ENCODE measurements at places on chromosomes 12 and 14.

DNA sequence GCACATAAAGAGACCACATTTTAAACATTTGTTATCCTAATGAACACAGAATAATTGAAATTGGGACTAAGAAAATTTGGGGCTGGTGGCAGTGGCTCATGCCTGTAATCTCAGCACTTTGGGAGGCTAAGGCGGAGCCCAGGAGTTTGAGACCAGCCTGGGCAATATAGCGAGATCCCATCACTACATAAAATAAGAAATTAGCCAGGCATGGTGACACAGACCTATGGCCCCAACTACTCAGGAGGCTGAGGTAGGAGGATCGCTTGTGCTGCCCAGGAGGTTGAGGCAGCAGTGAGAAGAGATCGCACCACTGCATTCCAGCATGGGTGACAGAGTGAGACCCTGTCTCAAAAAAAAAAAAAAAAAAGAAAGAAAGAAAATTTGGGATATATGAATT, 59.7 kb downstream of the CPM start:
- no peak for DNase-seq

GRCh38 chr12:13233830-13234641, 37.5 kb downstream of the EMP1 start:
- DNase-seq, result no peak

GRCh38 chr12:612293-612692, 51.0 kb downstream of the NINJ2 start:
- DNase-seq, result no peak

DNA sequence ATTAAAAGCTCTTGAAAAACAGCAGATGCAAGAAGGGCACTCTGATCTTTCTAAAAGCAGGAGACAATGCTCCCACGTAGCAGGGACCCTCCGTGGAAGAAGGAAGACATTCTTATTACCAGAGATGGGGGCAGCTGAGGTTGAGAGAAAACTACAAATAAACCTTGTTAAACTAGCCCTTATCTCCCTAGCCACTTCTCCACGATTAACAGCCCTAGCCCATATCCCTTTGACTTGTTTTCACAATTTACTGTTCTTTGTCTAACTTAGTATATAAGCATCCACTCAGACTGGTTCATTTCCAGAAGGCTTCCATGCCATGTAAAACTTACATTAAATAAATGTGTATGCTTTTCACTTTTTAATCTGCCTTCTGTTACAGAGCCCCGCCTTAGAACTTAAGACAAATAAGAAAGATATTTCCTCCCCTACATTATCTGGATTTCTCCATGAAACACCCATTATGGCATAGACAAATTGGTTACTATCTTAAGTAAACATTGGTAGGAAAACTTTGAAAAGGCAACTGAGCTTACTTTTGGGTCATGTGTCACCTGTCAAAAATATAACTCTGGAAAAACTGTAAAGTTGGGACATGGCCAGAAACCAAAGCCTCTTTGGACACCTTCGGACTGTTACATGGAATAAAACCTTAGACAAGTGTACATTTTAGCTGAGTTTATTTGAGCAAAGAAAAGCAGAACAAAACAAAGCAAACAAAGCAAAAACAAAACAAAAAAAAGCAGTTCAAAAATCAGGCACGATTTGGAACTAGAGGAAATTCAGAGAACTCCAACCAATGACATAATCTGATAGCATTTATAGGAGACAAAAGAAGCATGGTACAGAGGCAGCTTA, 4.9 kb upstream of the RNASE1 start:
- DNase-seq, result no peak

DNA sequence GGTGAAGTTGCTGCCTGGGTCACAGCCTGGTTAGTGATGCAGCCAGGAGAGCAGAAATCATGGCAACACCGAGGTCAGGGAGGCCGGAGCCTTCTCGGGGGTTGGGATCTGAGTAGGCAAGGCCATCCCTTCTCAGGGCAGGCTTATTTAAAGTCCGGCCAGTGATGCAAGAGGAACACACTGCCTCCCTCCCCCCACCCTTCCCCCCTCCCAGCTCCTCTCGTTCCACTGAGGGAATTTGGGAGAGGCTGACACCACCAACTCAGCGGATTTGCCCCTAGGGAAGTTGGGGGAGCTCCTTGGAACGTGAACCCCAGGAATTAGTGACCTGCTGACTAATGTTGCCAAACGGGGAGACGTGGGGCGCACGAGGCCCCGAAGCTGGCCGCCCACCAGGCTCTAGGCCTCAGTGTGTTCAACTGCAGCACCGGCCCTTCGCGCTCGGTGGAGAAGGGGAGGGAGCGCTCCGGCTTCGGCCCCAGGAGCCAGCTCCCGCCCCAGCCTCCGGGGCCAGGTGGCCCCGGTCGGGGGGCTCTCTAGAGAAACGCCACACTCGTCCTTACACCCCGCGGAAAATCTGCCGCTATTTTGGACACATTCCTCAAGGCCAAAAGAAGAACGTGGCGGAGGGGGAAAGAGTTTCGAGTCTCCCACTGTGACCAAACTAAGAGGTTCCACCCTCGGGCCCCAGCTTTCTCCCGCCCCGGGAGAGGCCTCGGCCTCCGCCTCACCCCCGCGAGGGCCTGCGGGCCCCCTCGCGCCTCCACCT, 1.6 kb downstream of the CTDSP2 start:
- DNase-seq, result no peak

GRCh38 chr12:110344657-110345056, 58.9 kb downstream of the ANAPC7 start:
- DNase-seq, result no peak

DNA sequence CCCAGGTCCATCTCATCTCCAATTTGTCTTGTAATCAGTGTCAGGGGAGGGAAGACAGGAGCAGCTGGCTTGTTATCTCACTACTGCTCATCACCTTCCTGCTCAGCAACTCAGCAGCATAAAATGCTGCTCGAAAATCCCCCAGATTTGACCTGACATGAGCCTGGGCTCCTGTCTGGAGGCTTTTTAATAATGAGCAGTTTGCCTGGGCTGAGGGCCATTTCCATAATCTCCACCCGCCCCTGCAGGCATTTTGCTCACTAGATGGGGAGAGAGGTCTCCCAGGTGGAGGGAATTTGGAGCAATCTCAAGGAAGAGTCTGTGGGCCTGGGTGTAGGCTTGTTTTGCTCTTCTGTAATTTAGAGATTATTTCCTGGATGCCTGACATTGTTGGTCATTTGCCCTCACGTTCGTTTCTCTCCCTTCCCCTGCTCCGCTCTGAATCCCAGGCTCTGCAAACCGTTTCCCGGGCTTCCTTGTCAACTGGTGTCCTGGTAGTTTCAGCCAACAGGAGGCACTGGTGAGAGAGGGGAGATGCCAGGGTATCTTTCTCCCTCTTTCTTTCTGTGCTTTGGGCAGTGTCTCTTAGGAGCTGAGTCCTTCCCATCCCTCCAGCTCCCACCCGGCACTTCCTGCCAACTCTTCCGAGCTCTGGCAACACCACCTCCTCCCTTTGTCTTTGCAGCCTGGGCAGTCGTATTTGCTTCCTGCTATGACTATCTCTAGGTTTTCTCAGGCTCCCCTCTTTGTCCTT, 299.2 kb downstream of the GLT1D1 start:
- no peak for DNase-seq

DNA sequence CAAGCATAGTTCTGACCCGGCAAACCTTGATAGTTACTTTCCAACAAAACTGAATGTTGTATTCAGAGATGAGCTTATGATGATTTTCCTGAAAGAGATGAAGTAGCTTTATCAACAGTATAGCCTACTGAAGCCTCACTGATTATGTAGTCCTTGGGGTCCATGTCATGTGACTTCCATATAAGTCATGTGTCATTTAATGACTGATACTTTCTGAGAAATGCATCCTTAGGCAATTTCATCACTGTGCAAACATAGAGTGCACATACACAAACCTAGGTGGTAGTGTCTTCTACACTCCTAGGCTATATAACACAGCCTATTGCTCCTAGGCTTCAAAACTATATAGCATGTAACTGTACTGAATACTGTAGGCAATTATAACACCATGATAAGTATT, 28.5 kb upstream of the TUBA1C start:
- DNase-seq, result no peak

GRCh38 chr12:128800606-128801005, 23.2 kb downstream of the SLC15A4 start:
- DNase-seq, result no peak

GRCh38 chr14:103867020-103867419, 19.6 kb upstream of the PPP1R13B start:
- DNase-seq, result no peak
